Cardiac septum (tissue), 1 donor: ENCODE measurements at places on chromosomes 3 and 15. TPM values are rescaled to one million over a fixed set of nuclear protein-coding genes. Genes with fewer than 3 reads are reported as not detected.

IL20RB gene
- total RNA-seq, result 0.70 TPM

IL5RA gene
- total RNA-seq, result 0.40 TPM

FANCD2 gene
- 0.48 TPM for total RNA-seq

GOLGA6L24 gene
- not detected for total RNA-seq

FOXB1 gene
- total RNA-seq, result not detected

KBTBD8 gene
- total RNA-seq, result 2.9 TPM

DNA sequence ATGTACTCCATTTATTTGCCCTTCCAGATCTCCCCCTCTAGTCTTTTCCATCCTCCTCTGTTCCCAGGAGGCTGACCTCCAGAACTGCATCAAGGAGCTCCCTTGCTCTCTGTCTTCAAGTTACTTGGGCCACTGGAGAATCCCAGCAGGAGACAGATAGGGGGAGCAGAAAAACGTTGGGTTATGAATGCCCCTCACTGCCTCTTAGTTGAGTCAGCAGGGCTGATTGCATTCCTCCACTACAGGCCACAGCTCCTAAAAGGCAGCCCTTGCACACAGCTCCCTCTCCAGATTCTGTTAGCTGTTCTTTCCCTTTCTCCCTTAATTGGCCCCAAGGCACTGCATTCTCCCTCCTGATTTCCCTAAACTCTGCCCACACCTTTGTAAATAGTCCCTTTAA lies 12.4 kb upstream of the CEP152 start:
- no peak for DNase-seq

GRCh38 chr3:174495928-174496327 lies 363.2 kb upstream of the NAALADL2 start:
- no peak for DNase-seq

DNA sequence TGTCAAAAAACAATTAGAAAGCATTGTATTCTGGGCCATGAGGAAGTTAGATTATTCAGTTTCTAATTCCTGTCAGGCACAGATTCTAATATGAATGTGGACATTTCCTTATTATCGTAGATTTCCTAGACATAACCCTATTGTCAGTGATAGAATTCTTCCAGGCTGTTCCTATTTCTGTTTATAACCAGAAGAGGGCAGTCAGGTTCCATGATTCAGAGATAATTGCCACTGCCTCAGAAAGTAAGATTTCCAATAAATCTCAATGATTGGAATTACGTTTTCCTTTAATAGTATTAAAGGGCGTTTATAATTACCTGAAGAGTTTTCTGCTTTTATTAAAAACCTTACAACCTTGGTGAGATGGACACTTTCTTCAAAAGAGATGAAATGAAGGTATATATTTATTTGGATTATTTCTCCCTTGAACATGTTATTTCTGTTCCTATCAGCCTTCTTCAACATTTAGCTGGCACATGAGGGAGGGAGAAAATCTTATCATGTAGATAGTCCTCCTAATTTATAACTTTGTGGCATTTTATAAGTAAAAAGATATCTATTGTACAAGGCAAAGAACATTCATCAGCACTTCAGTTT lies 439.2 kb downstream of the MCTP2 start:
- no peak for DNase-seq

DNA sequence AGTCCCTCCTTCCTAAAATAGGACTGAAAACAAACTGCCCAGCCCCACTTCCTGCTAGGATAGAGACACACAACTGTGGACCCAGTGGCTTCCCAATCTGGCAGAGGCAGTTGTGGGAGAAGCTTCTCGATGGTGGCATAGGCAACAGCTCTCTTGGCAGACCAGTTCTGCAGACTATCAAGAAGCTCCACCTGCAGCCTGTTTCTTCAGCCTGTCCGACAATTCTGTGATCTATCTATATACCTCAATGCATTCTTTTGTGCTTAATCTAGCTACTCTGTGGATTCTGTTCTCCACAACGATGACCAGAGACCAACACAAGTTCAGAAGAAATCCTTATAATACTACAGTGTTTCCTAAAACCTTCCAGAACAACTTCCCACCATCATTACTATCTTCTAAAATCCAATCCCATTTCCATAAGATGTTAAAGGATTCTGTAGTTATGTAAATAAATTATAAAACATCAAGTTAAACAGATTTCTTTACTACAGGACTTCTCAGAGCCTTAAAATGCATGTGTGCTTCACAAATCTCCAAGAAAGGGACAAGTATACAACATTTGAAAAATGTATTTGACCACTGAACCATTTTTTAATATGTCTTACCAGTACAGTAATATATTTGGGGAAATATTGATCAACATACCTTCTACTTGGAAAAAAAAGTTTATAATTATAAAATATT lies 57.7 kb downstream of the IGF2BP2 start:
- no peak for DNase-seq

DNA sequence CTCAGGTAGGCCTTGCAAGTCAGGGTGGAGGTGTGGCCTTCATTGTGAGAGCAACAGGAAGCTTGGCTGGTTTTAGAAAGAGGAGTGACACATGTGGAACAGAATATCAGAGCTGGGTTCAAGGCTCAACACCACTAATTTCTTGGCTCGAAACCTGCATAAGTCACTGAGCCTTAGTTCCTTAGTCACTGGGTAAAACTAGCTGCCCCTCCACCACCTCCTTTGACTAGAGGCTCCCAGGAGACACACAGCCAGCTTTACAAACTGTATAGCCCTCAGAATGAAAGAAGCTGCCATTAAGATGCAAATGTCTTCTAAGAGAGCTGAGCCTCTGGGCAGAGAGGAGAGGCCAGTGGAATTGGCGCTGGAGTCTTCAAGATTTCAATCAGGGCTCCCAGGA lies 67.7 kb downstream of the CERS3 start:
- DNase-seq, result no peak

DNA sequence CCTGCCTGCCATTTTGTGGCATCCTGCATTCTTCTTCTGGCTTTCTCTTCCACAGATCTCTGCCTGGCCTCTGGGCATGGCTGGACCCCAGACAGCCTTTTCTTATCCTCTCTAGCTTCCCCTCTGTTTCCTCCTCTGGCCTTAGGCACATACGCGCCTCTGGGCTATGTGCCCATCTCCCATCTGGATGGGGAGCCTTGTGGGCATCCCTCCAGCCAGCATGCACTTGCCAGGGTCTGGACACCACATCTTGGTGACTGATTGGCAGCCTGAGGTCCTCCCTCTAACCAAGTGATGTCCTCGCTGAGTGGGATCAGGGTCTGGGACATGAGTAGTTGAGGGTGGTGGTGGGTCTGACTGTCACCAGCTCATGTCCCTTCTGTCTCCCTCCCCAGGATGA lies 12.8 kb downstream of the PLEKHO2 start:
- no peak for DNase-seq

GRCh38 chr3:46932455-46933225 lies 43.9 kb downstream of the CCDC12 start:
- peak; percentile 70 for DNase-seq

DNA sequence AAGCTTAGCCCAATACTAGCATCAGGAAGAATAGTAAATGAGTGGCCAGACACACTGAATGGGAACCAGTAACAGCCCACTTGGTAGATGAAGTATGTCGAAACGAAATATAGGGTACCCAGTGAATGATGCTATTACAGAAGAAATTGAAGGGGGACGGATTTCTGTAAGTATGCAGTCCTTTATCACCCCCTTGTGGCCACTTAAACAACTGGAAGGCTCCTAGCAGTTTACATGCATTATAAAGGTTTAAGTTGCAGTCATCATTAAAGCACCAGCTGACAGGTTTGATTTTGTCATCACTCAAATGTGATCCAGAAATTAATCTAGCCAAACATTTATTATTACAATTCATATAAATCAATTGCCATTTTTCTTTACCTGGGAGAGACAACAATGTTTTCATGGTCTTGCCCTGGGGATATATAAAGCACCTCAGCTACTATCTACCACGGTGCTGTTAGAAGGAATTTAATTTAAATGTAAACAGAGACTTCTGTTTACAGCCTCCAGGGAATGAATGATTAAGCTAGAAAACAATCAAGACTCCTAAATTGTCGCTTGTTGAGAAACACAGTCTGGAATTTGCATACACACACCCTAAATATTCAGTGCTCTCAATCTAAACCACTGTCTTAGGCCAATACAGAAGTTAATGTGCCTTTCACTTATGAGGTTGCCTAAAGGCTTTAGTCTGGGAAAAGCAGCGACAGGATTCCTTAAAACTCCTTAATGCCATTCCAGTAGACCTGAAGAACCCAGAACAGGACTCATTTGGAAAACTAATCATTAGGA lies 7.8 kb downstream of the EIF1B start:
- no peak for DNase-seq

DNA sequence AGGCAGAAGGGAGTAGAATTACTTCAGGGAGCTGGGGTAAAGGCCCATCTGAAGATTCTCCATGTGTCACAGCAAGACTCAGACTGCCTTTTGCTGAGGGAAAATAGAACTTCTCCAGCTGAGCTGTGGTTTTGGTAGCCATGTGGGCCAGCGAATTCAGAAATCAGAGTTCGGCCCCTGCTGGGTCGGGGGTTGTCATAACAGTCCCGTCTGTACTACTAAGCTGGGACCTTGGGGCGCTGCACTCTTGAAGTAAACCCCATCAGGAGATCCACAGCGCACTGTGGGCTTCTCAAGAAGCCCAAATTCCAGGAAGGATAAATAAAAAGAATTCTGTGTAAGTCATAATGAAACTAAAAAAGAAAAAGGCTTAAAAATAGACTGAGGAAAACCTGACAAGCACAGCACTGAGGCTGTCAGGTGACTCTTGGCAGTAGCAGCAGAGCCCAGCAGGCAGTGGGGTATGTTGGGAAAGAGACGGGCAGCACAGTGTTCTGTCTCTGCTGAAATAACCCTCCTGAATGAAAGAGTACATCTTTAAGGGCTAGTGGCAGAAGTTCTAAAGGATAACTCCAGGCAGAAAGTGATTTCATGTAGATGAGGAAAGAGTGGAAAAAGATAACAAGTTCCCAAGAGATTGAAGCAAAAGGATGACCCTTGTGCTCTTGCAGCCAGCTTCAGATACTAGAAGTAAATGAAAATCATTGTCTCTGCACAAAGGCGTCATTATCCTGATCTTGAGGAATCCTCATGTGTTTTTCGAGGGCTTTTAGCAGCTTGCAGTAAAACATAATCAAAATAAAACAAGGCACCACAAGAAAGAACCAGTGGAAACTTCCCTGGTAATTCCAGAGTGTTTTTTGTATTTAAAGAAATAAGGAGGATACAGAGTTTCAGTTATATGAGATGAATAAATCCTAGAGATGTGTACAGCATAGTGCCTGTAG lies 74.5 kb downstream of the RAB7A start:
- DNase-seq, result no peak

DNA sequence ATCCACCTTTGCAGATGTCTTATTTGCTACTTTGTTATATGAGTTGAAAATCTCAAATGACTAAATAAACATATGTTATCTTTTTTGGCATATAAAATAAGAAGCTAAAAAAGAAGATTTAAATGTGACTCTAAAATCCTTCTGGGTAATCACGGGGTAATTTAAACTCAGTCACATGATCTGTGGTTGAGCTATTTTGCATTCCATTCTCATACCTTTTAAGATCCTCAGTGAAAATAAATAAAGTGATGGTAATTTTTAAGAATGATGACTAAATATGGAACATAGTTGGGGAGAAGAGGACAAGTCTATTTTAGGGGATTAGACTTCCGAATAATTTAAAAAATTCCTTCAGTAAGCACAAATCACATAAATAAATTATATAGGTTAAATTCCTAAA lies 1076.8 kb downstream of the TUSC7 start:
- DNase-seq, result no peak

GRCh38 chr3:148998715-148999423 lies 7.5 kb downstream of the GYG1 start:
- no peak for DNase-seq

- no peak for DNase-seq
These were observed 60.8 kb downstream of the TRAT1 start for GRCh38 chr3:108883373-108883772.

DNA sequence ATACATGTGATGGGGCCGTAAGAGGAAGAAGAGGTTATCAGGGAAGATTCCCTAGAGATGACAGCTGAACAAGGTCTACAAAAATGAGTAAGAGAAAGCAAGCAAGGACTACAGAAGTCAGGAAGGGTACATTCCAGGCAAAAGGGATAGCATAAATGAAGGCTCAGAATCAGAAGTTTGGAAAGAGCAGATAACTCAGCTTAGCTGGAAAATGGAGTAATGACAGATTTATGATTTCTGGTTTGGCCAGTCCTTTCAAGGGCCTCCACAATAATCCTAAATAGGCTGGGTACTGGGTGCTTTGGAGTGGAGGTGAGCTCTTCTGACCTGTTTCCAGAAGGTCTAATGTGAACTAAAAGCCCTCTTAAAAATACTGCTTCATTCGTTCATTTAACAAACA lies 110.7 kb downstream of the MYO5A start:
- no peak for DNase-seq

DNA sequence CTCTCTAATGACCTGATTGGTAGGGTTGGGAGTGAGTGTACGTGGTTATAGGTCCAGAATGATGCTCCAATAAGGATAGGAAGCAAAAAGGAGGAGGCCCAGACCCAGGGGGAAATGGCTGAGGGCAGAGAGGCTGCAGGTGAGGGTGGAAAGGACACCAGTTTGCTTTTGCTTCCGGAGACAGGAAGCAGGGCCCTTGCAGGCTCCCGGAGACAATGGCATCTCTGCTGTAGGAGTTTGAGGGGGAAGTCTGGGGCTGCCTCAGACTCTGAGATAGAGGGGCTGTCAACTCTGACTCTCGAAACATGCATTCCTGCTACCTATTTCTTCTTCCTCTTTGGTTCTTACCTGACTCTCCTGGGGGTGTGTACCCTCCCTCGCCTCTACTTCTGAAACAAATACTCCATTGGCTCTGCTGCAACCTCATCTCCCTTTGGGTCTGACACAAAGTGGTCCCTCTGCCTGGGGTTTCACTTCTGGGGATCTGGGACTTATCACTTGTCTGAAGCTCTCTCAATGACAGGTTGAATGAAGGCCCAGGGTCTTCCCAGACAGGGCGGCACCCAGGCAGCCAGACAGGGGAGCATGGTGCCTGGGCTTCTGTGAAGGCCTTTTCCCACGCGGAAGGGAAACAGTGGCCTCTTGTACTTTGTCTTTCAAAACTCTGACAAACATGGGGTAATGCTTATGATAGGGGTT lies 61.5 kb downstream of the CHRD start:
- no peak for DNase-seq

DNA sequence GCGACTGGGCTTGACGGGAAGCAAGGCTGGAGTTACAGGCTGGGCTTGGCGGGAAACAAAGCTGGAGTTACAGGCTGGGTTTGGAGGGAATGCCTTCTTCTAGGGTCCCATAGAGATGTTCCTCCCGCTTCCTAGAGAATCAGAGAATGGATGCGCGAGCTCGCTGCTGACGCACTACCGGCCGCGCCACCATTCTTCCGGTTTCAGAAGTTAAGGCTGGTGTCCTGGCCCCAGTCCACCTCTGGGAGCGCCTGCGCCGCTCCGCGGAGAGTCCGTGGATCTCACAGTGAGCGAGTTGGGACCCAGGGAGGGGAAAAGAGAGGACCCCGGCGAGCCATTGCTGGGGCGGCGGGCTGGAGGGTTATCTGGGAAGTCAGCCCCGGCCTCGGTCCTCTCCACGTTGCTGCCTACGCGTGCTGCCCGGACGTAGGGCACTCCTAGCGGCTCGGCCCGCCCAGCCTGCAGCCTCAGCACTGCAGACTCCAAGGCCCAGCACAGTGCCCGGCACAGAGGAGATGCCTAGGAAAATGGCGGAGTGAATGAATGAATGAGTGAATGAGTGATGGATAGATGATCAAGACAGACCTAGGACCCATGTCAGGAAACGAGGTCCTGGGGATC lies at the start of gene ZNF502:
ZNF502 (plus strand) TSS at position 206 of the 621 bp plus-strand sequence. CDS start 7,602 bp downstream, outside the sequence.
- peak; percentile 94 for DNase-seq
